ENCODE measurements at places on chromosomes 6 and 20. TPM values are rescaled to one million over a fixed set of nuclear protein-coding genes. Genes with fewer than 3 reads are reported as not detected.

Gene PTCHD4
- polyA plus RNA-seq, result 0.54 TPM

Gene TMEM14B
- polyA plus RNA-seq, result 95.7 TPM

Gene THBD
- 45.2 TPM for polyA plus RNA-seq

Gene BTN2A1
- polyA plus RNA-seq, result 39.5 TPM

Gene TTK
- 10.5 TPM for polyA plus RNA-seq

Gene HDGFL1
- not detected for polyA plus RNA-seq

DNA sequence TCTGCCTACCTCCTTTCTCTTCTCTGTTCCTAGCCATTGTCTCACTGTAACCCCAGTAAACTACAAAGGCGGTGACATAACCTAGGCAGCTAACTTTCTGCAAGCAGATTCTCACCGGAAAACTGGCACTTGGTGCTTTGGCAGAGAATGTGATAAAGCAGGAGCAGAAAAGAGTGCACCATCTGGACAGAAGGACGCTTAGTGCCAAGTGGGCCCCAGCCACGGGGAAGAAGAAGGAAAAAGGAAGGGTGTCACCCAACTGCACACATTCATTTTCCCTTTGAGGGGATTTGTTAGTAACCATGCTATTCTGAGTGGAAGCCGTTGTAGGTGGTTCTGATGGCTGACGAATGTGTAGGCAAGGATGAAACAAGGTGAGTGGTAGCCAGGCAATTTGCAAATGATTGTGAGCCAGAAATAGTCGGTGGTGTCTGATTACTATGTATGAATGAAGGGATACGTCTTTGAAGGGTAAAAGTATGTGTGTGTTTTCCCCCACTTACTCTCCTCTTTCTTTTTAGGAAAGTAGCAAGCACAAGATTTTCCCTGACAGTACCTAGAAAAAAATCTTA lies 148.3 kb upstream of the STXBP5 start:
- no peak for DNase-seq

DNA sequence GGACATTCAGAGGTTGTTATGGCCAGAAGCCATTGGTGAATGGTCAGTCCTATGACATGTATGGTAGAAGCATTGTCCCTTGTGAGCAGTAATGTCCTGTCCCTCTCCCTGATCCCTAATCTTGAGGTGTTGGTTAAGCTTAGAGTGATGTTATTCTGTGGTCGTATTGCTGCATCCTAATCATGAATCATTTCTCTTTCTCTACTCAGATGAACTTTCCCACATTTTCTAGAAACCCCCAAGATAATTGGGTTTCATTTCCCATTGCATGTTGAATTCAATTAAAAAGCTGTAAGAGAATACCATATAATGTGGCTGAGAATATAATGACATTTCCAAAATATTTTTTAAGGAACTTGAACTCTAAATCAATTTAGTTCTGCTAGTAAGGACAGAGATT lies 175.1 kb downstream of the PLCB4 start:
- DNase-seq, result no peak

DNA sequence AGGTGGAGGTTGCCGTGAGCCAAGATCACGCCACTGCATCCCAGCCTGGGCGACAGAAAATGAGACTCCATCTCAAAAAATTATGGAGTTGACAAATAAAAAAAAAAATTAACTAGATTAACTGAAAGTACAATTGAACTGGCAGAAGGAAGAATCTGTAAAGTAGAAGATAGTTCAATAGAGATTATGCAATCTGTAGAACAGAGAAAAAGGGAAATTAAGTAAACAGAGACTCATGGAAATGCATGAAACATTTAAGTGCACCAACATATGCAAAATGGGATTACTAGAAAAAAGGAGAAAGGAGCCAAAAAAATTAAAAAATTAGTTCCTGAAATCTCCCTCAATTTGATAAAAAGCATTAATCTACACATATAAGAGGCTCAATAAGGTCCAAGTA lies 188.8 kb upstream of the KHDRBS2 start:
- no peak for DNase-seq

- no peak for DNase-seq
These were observed 176.6 kb downstream of the TSHZ2 start for GRCh38 chr20:53148771-53149147.

- DNase-seq, result no peak
These were observed 135.9 kb upstream of the SOX4 start for GRCh38 chr6:21457647-21458046.
